ENCODE measurements at places on chromosomes 7 and 10.
A peak's percentile ranks its signal among the peaks of the same experiment; 100 is the strongest.

DNA sequence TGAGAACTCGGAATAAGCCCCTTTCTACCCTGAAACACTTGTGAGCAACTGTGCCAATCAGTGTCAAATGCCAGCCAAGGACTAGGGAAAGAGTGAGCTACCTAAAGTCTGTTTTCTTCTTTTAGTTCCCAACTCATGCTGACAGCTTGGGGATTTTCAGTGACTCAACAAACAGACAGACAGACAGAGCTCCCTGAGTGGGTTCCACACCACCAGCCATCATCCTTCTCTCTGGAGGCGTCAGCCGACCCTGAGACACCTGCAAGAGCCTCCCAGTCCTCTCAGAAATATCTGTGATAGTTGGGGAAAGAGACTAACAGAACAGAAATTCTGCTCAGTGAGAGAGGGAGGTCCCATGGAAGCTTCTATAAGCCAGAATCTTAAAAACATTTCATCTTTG lies 49.5 kb downstream of the GATA3 start:
- DNase-seq = no peak

- no peak for DNase-seq
Measured at GRCh38 chr7:16416289-16417282, 4.8 kb downstream of the CRPPA start.

GRCh38 chr10:9068003-9068402 lies 1013.5 kb downstream of the GATA3 start:
- DNase-seq = no peak

DNA sequence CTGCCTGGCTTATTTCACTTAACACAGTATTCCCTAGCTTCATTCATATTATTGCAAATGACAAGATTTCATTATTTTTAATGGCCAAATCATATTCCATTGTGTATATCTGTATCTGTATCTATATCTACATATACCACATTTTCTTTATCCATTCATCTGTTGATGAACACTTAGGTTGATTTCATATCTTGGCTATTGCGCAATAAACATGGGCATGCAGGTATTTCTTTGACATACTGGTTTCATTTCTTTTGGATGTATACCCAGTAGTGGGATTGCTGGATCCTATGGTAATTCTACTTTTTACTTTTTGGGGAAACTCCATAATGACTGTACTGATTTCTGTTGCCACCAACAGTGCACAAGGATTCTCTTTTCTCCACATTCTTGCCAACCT lies 68.9 kb upstream of the CREB5 start:
- DNase-seq = no peak

DNA sequence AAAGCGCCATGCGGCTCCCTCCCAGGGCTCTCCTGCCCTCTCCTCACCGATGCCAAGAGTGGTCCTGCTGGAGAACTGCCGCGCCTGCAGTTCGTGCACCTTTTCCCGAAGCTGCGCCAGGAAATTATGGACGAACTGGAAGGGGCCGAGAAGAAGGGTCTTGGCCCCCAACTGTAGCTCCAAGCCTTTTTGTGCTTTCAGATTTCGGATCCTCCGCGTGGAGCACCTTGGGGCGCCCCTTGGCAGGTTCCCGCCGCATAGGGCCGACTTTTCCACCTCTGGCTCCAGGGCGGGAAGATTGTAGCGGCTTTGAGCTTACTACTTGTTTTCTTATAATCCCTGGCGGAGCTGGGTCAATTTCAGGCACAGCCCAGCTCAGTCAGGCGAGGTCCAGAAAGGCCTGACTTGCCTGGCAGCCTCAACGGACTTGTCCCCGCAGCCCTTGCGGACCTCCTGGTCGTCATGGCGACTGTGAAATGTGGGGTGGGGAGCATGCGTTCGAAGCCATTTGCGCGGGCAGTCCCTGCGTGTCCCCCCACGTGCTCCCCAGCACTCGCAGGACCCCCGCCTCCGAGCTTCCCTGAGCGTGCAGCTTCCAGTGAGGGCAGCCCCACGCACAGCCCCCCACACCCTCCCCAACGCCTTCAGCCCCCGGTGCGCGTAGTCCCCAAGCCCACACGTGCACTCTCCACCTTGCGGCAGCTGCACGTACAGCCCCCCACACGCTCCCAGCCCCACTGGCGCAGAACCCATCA lies 129.9 kb downstream of the KBTBD2 start:
- no peak for DNase-seq

GRCh38 chr7:109879287-109879828 lies 1211.6 kb upstream of the LRRN3 start:
- DNase-seq = peak; percentile 96

- peak; percentile 86 for DNase-seq
Measured at GRCh38 chr10:104322416-104322782, 15.9 kb downstream of the ITPRIP start.

- peak; percentile 87 for DNase-seq
Measured at GRCh38 chr10:73965890-73966768, 31.8 kb upstream of the VCL start.

GRCh38 chr10:67923551-67923950 lies 39.1 kb downstream of the SIRT1 start:
- DNase-seq = no peak

GRCh38 chr7:102836191-102836919 lies 76.4 kb upstream of the LRRC17 start:
- DNase-seq = no peak

DNA sequence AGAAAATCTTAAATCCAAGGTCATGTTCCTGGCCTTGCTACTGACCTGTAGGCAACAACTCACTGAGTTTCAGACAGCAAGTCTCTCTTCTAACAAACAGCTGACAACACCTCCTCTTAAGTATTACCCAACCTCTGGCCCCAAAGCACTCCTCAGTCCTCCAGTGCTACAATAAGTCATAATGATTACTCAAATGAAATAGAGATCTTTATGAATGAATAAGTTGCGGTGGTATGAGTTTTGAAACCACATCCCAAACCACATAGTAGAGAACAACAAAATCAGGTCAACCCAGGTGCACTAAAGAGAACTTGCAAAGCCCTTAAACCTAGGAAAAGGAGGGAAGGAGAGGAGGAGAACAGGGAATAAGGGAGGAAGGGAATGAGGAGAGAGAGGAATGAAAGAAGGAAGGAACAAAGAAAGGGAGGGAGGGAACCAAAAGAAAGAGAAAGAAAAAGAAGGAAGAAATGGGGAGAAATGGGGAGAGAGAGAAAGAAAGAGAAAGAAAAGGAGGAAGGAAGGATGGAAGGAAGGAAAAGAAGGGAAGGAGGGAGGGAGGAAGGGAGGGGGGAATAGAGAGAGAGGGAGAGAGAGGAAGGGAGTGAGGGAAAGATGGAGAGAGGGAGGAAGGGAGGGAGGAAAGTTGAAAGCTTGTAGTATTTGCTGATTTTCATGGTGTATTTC lies 142.8 kb upstream of the CALCR start:
- DNase-seq = no peak

- DNase-seq = peak; percentile 16
Measured at GRCh38 chr7:30751696-30752273, at the start of gene INMT. Gene INMT, plus strand, starts transcription at chr7:30752135. Its CDS starts 16 bp downstream, at chr7:30752151.

- no peak for DNase-seq
Measured at GRCh38 chr10:14374745-14375445, 44.2 kb upstream of the FRMD4A start.

DNA sequence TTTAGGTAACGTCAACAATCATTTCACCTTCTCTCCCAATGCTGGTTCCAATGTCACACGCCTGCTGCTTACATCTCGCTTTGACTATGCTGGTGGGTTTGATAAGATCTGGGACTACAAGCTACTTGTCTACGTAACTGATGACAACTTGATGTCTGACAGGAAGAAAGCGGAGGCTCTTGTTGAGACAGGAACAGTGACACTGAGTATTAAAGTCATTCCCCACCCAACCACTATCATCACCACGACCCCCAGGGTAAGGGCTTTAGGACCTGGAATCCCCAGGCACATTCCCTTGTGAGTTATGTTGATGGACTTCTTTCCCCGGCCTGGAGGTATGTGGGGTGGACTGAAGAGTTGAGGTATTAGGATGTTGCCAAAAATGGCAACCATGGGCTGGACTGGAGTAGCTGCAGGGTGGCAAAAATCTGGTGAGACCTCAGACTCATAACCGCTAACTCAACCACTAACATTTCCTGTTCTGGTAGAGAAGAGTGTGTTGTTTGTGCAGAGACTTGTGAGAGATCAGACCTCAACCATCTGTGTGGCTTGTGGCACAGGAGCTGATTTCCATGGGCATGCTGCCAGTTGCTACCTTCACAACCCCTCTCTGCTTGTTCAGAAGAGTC lies 59.2 kb downstream of the CDHR3 start:
- DNase-seq = peak; percentile 64

DNA sequence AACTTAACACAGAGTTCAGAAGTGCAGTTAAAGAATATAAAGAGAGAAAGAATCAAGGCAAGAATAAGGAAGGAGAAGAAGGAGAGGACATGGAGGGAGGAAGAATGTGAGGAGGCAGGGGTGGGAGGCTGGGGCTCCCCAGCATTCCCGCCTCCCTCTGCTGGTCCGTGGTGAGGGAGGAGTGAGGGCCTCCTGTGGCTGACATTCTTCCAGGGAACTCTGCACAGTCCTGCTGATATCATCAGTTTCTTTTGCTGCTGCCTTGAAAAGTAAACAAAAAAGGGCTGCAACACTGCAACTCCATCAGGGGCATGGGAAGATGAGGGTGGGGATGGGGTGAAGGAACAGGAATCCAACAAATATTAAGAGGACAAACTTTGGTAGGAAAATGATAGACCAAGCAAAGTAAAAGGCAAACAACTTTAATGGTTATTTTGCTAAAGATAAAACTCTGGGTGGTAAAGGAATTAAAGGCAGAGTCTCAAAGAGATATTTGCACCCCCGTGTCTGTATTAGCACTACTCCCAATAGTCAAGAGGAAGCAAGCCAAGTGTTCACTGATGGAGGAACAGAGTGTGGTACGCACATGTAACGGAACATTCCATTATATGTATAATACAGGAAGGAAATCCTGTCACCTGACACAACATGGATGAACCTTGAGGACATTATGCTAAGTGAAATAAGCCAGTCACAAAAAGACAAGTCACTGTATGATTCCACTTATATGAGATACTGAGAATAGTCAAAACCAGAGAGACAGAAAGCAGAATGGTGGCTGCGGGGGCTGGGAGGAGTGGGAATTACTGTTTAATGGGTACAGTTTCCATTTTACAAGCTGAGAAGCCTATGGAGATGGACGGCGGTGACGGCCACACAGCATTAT lies 8.0 kb upstream of the SPOCK2 start:
- DNase-seq = no peak

All from NCI-H69 (cell line).